ENCODE measurements at places on chromosomes 1 and 21. TPM values are rescaled to one million over a fixed set of nuclear protein-coding genes. Genes with fewer than 3 reads are reported as not detected.
A peak's percentile ranks its signal among the peaks of the same experiment; 100 is the strongest.

CD5L gene
- total RNA-seq, result not detected

- DNase-seq, result no peak
Observed at GRCh38 chr1:220843481-220844011, 35.7 kb upstream of the HLX start.

DNA sequence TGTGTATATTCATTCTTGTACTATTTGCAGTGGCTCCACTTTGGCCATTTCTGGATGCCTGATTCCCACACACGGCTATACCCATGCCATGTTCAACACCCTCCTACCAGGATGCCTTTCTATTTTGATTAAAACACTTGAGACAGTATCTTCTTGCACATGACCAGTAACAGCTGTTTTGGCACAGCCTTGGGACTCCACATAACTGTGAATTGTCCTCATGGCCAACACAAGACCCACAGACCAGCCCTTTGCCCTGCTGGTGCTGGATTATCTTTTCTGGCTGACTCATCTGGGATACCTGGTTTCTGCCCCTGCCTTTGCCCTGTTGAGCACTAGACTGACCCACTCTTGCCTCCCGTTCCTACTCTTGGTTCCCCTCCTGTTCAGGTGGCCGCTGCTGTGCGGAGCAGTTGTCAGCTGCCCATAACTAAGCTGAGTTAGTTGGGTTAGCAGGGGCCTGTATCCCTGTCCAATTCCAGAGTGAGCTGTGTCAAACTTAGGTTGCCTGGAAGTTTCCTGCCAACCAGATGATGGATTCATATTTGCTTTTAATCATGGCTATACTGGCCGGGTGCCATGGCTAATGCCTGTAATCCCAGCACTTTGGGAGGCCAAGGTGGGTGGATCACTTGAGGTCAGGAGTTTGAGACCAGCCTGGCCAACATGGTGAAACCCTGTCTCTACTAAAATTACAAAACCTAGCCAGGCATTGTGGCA, 10.8 kb upstream of the EYA3 start:
- DNase-seq, result no peak

DNA sequence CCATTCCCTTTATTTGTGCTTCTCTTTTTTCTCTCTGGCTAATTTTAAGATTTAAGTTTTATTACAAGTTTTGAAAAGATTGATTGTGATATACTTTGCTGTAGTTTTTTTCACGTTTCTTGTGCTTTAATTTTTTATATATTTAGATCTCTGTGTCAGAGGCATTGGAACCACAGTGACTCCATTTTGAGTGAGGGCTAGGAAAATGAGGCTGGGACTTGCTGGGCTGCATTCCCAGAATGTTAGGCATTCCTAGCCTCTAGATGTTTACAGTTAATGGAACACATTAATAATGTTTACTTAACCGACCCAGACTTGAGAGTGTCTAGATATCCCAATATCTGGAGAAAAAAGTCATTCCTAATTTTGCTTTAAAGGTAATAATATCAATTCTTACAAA, 939.4 kb downstream of the BRINP3 start:
- DNase-seq, result no peak

- no peak for DNase-seq
Observed at GRCh38 chr1:53693773-53694717, 44.9 kb downstream of the GLIS1 start.

DNA sequence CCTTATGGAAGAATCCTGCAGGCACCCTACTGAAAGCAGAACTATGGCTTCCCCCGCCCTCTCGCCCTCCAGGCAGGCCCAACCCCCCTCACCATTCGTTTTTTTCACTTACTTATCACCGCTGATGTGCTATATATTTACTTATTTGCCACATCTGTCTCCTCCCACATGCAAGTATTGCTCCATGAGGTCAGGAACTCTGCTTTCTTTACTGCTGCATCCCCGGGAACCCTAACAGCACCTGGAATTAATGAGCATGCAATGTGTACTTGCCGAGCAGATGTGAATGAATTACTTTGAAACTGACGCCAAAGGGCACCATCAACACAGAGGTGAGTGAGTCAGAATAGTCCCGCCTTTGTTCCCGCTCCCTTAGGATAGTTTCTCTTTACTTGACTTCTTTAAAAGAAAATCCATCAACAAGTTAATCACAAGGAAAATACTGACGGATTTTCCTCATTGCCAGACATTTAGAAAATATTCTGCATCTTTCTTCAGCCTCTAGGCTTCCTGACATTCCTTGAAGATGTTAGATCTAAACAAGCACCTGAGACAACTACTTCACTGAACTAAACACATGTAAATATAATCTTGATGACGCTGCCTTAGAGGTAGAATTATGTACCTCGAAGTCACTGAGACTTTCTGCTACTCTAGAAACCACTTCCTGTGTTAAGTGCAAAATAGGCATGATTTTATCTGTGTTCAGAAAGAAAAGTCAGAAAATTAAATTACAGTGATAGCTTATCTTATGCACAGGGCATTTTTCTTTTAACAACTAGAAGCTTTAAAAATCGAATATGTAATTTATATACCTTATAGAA, 17.5 kb upstream of the RAB4A start:
- peak; percentile 89 for DNase-seq

GRCh38 chr1:175185903-175186302, 6.7 kb downstream of the KIAA0040 start:
- DNase-seq, result no peak

- no peak for DNase-seq
Observed at GRCh38 chr1:9529190-9529589, 10.1 kb upstream of the SLC25A33 start.

- peak; percentile 61 for DNase-seq
Observed at GRCh38 chr1:6358757-6359201, 34.8 kb downstream of the ACOT7 start.

DNA sequence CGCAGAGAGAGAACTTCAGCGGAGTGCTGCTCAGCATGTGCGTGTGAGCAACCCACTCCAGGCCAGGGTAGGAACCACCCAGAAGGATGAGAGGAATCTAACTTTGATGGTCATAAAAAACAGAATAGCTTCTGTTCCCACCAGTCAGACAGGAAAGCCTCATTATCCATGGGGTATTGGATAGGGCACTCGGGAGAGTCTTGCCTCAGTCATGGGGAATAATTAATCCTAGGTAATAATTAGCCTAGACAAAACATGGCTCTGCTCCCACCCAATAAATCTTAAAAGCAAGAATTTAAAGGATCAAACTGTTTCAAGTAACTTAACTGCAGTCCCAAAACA, 35.3 kb downstream of the LDLRAD1 start:
- no peak for DNase-seq

All from CD4-positive, CD25-positive, alpha-beta regulatory T cell (primary cell).